ENCODE measurements at places on chromosomes 4 and X. TPM values are rescaled to one million over a fixed set of nuclear protein-coding genes. Genes with fewer than 3 reads are reported as not detected.

DNA sequence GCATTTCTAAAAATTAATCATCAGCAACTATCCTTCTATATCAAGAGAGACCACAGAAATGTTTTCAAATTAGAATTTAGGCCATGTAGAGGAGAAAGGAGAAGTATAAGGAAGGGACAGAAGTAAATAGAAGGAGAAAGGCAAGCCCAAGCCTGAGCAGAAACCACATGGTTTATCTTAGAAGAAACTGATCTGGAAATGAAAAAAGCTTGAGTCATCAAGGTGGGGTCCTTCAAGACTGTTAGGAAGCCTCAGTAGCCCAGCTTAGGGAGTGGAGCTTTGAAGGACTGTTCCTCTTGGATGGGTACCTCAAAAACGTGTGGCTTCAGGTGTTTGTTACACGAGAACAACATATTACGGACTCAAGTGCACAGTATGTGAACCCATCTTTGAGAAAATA is 4.5 kb downstream of the BMX start:
- DNase-seq = no peak
- H3K4me3 ChIP-seq = no peak overlapping the region
- H3K4me1 ChIP-seq = no peaks in the 10 kb centered on the region
- peaks cover 19% of the 10 kb centered on the region for H3K27me3 ChIP-seq

DNA sequence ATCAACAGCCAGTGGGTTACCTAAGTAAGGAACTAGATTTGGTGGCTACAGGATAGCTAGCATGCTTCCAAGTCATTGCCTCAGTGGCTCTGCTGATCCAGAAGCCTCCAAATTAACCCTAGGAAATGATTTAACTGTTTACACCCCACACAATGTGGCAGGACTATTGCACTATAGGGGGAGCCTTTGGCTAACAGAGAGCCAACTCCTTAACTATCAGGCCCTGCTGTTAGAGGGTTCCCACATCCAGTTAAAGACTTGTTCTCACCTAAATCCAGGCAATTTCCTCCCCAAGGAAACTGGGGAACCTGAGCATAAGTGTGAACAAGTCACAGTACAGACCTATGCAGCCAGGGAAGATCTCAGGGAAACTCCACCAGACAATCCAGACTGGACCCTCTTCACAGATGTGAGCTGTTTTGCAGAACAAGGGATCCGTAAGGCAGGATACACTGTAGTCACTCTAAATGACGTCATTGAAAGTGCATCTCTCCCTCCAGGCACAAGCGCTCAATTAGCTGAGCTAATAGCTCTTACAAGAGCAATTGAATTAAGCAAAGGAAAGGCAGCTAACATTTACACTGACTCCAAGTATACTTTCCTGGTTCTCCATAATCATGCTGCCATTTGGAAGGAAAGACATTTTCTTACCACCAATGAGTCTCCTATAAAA is 185.3 kb upstream of the SPOCK3 start:
- H3K4me3 ChIP-seq = no peak overlapping the region
- H3K27ac ChIP-seq = no peak overlapping the region
- H3K36me3 ChIP-seq = no peaks in the 10 kb centered on the region
- DNase-seq = no peak
- no peaks in the 10 kb centered on the region for H3K4me1 ChIP-seq
- no peaks in the 10 kb centered on the region for H3K27me3 ChIP-seq

GRCh38 chr4:25223802-25224375 is 9.9 kb upstream of the PI4K2B start:
- H3K36me3 ChIP-seq = peaks cover 43% of the 10 kb centered on the region
- H3K27me3 ChIP-seq = no peaks in the 10 kb centered on the region
- H3K4me1 ChIP-seq = peaks cover 2% of the 10 kb centered on the region
- H3K4me3 ChIP-seq = no peak overlapping the region
- no peak for DNase-seq

GRCh38 chr4:1856943-1857699 is 1.2 kb upstream of the LETM1 start:
- peaks cover 32% of the 10 kb centered on the region for H3K4me1 ChIP-seq
- DNase-seq = no peak
- peak overlapping the region; percentile 79 for H3K4me3 ChIP-seq
- H3K27me3 ChIP-seq = no peaks in the 10 kb centered on the region

DNA sequence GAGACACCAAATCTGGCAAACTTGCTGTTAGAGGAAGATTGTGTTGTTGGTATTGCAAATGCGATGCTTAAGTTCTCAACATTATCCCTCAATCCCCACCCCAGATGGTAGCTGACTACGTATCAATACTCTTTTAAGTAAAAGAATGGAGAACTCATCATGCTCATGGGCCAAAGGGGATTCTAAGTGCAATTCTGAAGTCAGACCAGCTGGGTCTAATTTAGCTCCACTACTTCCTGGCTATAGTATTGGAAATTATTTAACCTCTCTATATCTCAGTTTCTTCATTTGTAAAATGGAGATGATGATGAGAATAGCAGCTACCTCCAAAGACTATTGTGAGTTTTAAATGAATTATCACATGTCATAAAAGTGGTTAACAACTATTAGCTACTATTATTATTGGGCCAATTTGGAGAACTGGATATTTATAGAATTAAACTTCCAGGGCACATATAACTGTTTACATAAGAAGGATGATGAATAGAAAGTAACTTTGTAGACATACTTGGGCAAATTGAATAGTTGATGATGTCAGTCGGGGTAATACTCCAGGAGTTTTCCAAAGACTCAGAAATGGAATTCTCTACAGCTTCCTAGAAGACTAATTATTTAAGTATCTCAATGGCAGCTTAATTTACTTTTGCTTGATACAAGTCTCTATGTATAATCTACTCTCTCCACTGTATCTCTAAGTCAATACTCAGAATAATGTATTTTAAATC is 5.0 kb upstream of the SLAIN2 start:
- peaks cover 15% of the 10 kb centered on the region for H3K4me1 ChIP-seq
- no peaks in the 10 kb centered on the region for H3K27me3 ChIP-seq
- no peak overlapping the region for H3K27ac ChIP-seq
- DNase-seq = no peak
- H3K36me3 ChIP-seq = no peaks in the 10 kb centered on the region
- no peak overlapping the region for H3K4me3 ChIP-seq

DNA sequence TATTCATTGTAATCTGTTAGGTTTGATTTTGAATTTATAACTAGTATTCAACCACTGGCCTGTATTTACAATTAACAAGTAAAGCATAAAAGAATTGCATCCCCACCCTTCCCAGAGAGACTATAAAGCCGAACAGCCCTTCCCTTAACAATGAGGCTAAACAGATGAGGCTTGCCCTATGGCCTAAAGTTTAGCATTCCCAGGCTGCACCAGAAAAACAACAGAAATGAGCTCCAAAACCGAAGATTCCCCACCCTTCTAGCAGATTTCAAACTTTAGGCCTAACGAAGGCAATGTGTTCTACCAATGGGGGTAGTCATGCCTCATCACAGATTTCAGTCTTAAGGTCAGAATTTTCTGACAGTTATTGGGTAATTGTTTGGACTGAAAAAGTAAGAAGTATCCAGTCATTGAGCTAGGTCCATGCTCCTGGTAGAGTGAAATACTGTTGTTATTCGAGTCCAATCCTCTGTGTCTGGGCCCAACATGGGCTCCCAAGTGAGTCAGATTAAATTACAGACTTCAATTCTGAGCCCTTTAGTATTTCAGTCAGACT is 197.6 kb downstream of the ANTXR2 start:
- peaks cover 4% of the 10 kb centered on the region for H3K27me3 ChIP-seq
- H3K36me3 ChIP-seq = no peaks in the 10 kb centered on the region
- DNase-seq = no peak
- H3K27ac ChIP-seq = no peak overlapping the region
- H3K4me1 ChIP-seq = no peaks in the 10 kb centered on the region

DNA sequence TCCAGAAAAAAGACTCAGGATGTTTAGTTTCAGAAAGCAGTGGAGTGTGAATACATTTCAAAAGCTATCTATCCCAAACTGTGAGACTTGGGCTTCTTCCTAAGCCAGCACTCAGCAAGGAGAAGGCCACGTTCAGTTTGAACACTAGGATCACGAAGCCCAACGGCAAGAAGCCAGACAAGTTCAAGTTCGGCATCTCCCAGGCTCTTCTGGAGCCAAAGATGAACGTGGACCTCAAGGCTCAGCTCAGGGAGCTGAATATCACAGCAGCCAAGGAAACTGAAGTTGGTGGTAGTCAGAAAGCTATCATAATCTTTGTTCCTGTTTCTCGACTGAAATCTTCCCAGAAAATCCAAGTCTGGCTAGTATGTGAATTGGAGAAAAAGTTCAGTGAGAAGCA is 7.6 kb downstream of the PLAC1 start:
- no peaks in the 10 kb centered on the region for H3K36me3 ChIP-seq
- H3K27ac ChIP-seq = no peak overlapping the region
- no peak for DNase-seq
- H3K4me1 ChIP-seq = no peaks in the 10 kb centered on the region
- no peaks in the 10 kb centered on the region for H3K27me3 ChIP-seq

DNA sequence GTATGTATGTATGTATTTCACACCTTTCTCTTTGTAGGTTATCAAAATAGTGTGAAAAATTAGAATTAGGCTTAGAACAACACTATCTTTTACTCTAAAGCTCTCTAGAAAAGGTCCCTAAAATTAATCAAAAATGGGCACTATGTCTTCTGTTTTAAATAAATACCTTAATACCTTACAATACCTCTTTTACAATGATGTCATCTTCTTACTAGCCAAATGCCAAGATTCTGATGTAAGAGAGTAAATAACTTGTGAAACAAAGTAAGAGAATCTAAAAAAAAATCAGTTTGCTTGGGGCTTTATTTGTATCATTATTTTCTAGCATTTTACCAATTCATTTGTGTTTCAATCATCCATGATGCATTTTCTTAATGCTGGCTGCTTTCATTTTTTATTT is 402.2 kb upstream of the MAGEB2 start:
- no peak overlapping the region for H3K4me3 ChIP-seq
- H3K27ac ChIP-seq = no peak overlapping the region
- H3K4me1 ChIP-seq = no peaks in the 10 kb centered on the region
- DNase-seq = no peak
- no peaks in the 10 kb centered on the region for H3K36me3 ChIP-seq
- H3K27me3 ChIP-seq = no peaks in the 10 kb centered on the region

- no peak overlapping the region for H3K27ac ChIP-seq
- H3K4me1 ChIP-seq = peaks cover 10% of the 10 kb centered on the region
- peaks cover 16% of the 10 kb centered on the region for H3K36me3 ChIP-seq
- no peak overlapping the region for H3K4me3 ChIP-seq
These were observed 45.8 kb downstream of the HDAC8 start for GRCh38 chrX:72526534-72527508.

DNA sequence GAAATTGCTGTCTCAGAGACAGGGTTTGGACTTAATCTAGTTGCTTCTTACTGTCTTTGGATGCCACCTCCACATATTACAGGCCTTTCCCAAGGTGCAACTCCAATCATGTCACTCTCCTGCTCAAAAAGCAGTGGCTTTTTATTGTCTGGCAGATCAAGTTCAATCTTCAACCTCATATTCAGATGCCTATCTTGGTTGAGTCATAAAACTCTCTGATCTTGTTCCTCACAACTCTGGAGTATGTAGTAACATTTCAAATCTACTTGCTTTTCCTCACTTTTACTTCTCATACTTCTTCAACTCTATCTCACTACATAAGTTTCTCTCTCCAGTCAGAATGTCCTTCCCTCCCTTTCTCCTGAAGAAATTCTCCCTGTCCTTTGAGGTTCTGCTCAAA is 180.6 kb downstream of the VSIG4 start:
- H3K27me3 ChIP-seq = no peaks in the 10 kb centered on the region
- peaks cover 10% of the 10 kb centered on the region for H3K36me3 ChIP-seq
- no peak overlapping the region for H3K27ac ChIP-seq
- H3K4me3 ChIP-seq = no peak overlapping the region
- peaks cover 27% of the 10 kb centered on the region for H3K4me1 ChIP-seq

DNA sequence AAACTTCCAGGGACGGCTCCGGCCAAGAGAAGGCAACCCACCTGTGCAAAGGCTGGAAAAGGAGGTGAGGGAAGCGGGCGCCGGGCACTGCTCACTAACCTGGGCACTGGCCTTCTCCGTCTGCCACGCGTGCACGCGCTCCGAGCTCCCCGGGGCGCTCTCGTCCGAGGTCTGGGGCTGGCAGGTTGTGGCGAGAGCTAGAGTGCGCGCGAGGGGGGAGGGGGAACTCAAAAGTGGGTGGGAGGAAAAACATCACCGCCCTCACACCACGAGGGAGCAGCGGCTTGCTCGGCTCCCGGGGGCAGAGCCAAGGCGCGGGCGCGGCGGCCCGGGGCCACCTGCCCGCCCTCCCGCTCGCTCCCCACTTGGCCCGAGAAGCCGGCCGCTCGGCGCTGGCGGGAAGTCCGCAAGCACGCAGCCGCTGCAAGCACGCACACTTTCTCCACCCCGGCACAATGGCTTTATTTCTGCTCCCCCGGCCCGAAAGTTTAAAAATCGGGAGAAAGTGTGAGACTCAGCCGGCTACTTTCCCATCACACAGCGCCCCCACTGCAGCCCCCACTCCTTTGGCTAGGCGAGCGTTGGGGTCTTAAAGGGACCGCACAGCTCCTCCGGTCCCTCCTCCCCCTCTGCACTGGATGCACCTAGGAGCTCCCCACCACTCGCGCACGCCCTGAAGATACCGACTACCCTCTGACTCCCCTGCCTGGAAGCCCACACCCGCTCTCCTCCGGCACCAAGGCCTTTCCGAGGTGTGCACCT is at the start of gene CHRDL1:
TSS of gene CHRDL1 (minus strand) at position 173 of the 762 bp plus-strand sequence. CDS start 3,636 bp downstream, outside the sequence.
- no peak within 1 kb of the TSS for H3K27ac ChIP-seq
- peaks cover 15% of the 10 kb centered on the region for H3K27me3 ChIP-seq
- no peaks in the 10 kb centered on the region for H3K36me3 ChIP-seq
- peak; percentile 21 for DNase-seq

The EDNRA gene
- total RNA-seq = not detected

The RNF212 gene
- total RNA-seq = 7.3 TPM

The CENPVL1 gene
- not detected for total RNA-seq

Data from activated naive CD8-positive, alpha-beta T cell treated with anti-CD3 and anti-CD28 coated beads, Interleukin-2, amount 10 ng/mL, durations not matched to agents 7 days and 5 days (primary cell).